ENCODE measurements at places on chromosomes 2 and 18.

DNA sequence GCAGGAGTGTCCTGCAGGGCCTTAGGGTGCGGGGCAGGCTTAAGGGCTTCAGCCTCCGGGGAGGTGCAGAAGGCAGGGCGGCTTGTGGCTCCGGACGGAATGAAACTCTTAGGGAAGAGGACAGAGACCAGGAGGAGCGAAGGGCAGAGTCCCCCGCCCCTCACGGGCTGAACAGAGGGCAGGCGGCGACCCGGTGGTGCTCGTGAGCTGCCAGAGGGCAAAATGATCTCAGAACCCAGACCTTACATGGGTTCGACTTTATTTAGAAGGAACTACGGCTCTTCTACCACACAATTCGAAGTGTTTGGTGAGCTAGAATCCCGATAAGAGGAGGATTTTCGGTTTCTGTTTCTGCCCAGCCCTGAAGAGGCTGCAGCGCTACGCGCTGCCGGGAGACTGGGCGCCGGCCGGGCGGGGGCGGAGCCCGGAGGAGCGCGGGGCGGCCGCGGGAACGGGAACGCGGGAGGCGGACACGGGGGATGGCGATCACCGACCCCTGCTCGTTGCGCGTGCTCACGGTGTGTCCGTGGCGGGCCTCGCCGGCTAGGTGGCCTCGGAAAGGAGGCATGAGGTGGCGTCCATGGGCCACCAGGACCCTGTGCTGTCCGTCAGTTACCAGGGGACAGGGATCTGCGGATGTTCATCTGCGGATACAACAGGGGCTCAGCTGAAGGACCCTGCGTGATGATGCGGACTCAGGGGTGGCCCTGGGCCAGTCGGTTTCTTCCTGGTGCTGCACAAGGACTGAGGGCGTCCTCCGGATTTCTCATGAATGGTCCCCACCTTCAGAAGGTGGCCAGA is 4.2 kb upstream of the SP100 start:
- DNase-seq: peak; percentile 53

DNA sequence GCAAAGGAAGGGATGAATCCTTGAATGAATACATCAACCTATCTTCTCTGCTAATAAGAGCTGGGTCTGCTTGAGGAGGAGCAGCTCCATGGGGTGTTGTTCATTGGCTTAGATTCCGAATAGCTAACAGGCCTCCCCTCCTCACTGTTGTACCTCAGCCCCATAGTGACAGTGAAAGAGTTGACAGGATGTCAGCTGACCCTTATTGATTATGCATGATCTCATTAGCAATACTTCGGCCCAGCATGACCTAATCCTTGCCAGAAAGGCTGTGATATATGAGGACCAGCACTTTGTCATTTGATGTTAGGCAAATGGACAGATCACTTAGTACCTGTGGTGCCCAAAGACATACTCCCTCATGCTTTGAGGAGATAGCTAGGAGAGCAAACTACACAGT is 1333.7 kb upstream of the CELF4 start:
- no peak for DNase-seq

DNA sequence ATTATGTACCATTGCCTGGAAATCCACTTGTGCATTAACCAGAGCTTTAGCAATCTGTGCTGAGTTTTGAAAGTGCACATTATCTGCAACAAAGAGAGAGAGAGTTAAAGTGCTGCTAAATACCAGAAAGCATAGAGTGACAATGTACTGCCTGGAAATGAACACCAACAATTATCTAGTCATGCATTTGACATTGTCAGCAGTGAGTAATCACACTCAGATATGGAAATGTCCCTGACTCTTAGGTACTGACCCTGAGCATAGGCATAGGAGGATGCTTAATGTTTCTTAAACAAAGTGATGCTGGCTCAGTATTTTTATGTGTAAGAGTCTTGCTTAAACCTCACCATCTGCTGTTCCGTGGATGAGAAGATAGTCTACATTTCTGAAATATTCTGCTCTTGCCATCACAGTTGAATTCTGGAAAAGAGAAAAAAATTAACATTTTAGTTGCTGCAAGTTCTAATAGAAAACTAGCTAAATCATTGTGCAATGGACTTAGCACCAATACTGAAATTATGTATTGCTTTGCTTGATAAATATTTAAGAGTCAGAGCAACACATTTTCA is 20.8 kb upstream of the GCG start:
- no peak for DNase-seq

- DNase-seq: no peak
Measured at GRCh38 chr2:224084266-224084892, 45.3 kb upstream of the SERPINE2 start.

DNA sequence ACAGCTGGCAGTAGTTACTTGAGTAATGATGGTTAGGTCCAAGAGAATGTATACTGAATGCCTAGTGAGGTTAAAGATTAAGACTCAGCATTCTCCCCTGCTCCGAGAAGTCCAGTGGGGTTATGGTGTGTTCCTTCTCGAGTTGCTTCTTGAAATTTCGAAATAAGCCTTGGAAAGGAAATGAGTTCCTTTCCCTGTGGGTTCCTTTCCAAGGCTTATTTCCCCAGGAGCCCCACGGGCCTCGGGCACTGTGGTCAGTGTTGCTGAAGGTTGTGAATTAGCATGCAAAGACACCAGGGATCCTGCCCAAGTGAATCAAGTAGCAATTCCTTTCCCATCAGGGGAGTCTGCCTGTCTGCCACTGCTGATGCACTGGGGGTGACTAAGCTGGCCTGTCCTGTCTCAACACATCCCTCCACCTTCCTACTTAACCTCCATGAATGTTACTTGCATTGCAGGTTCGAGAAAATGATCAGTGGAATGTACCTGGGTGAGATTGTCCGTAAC is 53.6 kb downstream of the HK2 start:
- no peak for DNase-seq

DNA sequence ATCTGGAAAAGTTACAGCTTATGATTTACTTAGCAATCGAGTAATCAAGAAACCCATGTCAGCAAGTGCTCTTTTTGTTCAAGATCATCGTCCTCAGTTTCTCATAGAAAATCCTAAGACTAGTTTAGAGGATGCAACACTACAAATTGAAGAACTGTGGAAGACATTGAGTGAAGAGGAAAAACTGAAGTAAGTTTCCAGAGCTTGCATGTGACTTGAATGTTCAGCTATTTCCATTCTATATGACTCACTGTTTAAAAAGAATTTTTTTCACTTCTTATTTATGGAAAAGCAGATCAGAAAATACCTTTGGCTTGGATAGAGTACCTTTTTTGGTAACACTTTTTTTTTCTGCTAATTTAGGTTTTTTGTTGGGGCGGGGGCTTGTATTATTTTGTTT is 70.7 kb downstream of the PMS1 start:
- no peak for DNase-seq

DNA sequence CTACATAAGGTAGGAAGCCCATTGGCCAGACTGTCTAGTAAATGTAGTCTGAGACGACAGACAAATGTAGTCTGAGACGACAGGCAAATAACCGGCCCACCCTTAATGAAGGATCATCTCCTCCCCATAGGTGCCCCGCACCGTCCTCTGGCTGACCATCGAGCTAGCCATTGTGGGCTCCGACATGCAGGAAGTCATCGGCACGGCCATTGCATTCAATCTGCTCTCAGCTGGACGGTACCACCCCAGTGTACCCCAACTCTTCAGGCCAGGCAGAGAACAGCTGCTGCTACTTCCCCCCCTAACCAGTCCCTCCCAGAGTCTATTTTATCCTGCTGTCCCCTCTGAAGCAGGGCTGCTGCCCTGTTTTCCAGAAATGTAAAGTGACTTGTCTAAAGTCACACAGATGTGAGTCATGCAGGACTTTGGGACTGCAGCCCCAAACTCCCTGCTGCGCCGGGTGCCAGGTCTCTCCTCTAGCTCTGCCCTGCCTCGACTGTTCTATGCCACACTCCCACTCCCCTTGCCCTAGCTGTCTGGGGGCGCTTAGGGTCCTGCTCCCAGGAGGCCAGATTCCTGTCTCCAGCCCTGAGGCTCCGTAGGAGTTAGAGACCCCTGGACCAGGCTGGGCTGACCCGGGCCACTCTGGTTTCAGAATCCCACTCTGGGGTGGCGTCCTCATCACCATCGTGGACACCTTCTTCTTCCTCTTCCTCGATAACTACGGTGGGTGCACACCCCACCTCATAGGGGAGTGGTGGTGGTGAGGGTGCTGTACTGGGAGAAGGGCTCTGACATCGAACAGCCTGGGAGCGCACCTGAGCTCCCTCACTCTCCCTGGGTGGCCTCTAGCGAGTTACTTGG is 4.7 kb downstream of the SLC11A1 start:
- no peak for DNase-seq

- no peak for DNase-seq
Measured at GRCh38 chr2:190596993-190597392, 51.9 kb upstream of the NAB1 start.
